ENCODE measurements at places on chromosomes 7 and 10. TPM values are rescaled to one million over a fixed set of nuclear protein-coding genes. Genes with fewer than 3 reads are reported as not detected.

Gene SPACDR
- 4.1 TPM for total RNA-seq

Gene GRID1
- total RNA-seq: not detected

Gene ARHGAP22
- total RNA-seq: 50.3 TPM

DNA sequence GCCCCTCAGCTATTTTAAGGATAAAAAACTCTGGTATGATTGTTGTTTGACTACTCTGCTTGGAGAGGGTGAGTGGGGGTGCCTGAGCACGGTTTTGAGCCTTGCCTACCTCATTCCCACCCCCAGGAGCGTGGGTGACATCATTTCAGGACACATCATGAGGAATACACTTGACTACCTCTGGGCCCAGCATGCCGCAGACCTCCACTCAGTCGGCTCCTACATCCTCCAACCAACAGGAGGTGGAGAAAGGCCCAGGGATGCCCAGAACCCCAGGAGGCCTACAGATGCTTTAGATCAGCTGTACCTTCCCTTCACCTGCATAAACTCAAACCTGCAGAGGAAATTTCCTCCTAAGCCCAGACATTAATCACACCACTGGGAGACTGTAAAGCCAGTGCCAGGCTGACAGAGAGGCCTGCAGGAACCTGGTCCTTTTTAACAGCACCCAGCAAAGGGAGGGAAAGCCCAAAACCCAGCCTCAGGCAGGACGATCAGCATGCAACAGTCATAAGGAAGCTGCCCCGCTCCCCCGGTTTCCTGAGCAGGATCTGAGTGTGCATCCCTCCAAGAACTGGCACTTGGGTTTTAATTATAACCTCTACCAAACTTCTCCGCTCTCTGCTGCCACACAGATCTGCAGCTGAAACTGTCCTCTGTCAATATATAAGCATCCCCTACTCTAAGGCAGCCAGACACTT is 61.7 kb upstream of the ZNRF2 start:
- DNase-seq: no peak

GRCh38 chr10:59008452-59008851 is 168.0 kb upstream of the PHYHIPL start:
- DNase-seq: no peak

Gene CTAGE4
- 0.30 TPM for total RNA-seq

DNA sequence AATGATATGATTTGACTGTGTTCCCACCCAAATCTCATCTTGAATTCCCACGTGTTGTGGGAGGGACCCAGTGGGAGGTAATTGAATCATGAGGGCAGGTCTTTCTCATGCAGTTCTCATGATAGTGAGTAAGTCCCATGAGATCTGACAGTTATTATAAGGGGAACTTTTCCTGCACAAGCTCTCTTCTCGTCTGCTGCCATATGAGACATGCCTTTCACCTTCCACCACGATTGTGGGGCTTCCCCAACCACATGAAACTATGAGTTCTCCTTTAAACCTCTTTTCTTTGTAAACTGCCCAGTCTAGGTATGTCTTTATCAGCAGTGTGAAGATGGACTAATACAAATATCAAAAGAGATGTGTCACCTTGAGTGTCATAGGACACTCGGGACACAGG is 502.7 kb upstream of the PODXL start:
- no peak for DNase-seq

DNA sequence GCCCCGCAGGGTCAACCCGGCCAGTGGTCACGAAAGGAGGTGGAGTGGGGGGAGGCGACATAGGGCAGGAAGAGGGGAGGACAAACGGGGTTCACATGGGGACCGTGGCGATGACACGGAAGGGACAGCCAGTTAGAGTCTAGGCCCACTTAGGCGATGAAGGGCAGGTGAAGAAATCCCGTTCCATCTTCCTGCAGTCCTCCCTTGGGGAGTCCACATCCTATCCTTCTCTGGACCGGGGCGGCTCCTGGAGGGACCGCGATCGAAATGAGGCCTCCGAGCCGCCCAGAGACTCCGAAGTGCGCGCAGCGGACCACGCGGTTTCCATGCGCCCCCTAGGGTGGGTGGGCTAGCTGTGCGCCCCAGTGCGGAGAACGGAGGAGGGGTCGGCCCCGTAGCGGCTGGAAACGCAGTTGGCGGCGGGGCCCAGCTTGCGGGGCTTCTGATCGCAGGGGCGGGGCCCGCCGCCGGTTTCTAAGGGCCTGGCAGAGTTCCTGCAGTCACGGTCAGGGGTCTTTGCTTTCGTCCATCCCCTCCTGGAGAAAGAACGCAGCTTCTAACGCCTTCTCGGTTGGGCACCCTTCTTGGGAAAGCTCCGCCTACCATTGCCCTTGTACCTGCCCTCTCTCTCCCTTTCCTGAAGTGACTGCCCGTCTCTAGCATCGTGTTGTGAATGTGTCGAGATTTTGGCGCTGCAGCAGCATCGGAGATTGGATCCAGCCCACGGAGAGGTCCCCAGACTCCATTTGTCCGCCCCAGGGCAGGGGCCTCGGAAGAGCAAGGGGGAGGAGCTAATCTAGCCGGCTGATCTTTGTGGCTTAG is 17.9 kb upstream of the TMEM225B start:
- DNase-seq: peak; percentile 50

DNA sequence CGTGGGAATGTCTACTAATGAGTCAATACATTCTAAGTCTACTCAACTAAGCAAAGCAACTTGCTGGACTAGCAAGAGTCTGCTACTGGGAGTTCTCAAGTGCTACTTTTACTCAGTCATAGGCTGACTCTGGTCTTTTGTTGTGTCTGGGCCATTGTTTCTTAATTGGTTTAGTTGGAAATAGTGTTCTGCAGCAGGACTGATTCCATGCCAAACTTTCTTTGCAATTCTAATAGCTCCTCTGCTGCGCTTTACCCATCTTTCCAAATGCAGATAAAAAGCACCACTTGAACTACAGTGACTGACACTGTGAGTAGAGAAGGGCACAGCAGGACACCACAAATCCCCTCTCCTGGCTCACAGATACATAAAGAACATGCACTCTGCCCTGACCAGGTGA is 125.7 kb downstream of the CD36 start:
- DNase-seq: no peak

GRCh38 chr10:108439397-108439796 is 1274.9 kb upstream of the SORCS1 start:
- DNase-seq: no peak
